Caudate nucleus (tissue), 63 donors: ENCODE measurements at places on chromosomes 13 and 19.
A peak's percentile ranks its signal among the peaks of the same experiment; 100 is the strongest.

DNA sequence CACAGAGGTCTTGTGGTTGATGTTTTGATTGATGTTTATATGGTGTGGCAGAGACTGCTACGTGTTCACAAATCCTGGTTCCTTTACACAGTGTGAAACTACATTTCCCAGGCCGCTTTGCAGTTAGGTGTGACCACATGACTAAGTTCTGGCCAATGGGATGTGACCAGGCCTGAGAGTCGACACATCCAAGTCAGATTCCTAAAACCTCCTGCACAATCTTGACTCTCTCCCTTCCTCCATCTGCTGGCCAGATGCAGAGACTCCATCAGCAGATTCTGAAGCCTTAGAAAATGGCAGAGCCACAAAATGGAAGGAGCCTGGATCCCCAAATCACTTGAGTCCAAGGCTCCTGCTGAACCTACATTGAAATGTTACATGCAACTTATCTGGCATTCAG lies 12.6 kb downstream of the CD37 start:
- no peak for DNase-seq

GRCh38 chr13:112118451-112119064 lies 51.6 kb downstream of the SOX1 start:
- DNase-seq = no peak

- DNase-seq = no peak
These were observed 43.9 kb upstream of the ZNF724 start for GRCh38 chr19:23294141-23294540.

GRCh38 chr19:12015015-12015752 lies 20.3 kb downstream of the ZNF433 start:
- no peak for DNase-seq

GRCh38 chr19:46404055-46404752 lies 9.2 kb downstream of the CCDC8 start:
- DNase-seq = no peak

- DNase-seq = no peak
These were observed 35.3 kb downstream of the RGCC start for GRCh38 chr13:41492432-41493260.

DNA sequence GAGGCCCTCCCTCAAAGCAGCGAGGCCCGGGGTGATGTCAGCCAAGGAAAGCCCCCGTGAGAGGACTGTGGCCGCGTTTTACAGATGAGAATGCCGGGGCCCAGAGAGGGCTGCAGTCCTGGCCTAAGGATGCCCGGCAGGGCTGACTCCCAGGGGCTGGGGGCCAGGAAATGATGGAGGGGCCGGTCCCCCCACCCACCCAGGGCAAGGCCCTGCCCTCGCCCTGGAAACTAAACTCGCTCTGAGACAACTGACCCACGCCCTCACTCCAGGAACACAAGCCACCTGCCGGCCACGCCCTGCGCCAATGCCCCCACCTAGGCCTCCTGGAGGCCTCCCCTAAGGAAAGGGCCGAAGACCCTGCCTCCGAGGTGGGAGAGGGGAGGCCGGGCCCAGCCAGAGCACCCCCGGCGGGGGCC lies 7.2 kb downstream of the ZBTB7A start:
- no peak for DNase-seq

- no peak for DNase-seq
These were observed 17.2 kb upstream of the RAB8A start for GRCh38 chr19:16094360-16095070.

DNA sequence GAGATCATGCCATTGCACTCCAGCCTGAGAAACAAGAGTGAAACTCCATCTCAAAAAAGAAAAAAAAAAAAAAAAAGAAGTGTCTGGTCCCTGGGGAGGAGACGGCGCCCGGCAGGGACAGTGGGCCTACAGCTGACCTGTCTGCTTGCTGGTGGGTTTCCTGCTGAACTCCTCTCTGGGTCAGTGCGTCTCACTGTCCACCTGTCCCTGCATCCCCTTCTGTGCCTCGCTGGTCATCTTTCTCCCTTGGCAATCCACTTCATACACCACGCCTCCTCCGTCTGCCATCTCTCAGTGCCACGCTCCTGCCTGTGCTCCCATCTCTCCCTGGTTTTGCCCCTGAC lies 63.4 kb downstream of the ACSBG2 start:
- no peak for DNase-seq

DNA sequence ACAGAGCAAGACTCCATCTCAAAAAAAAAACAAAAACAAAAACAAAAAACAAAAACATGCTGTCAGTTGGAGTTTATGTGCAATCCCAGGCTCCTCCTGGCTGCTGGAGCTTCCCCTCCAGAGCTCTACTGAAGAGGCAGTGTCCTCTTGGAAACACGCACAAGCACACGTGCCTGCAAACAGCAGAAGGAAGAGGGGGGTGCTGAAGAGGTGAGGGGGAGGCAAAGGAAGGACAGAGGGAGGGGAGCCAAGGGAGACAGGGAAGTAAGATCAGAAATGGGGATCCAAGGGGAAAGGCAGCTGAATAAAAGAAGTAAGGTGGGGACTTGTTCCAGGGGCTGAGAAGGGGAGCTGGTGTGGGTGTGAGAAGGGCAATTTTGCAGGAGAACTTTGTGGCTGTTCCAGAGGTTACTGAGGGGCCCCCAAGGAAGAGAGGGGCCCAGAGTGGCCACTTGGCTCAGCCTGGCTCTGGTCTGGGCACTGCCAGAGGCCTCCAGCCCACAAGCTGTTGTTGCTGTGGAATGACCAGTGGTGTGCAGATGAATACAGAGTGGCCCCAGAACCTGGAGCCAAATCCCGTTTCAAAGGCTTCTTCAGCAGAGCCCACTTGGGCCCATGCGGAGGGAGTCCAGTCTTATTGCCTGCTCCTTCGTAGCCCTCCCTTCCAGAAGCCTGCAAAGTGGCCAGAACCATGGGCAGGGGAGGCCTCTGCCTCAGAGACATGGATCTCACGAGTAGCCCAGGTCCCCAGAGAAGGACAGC lies 34.4 kb downstream of the LYL1 start:
- peak; percentile 33 for DNase-seq

- no peak for DNase-seq
These were observed at the start of gene DOCK6 for GRCh38 chr19:11261971-11262839. Gene DOCK6, minus strand, starts transcription at chr19:11262524. Its CDS starts 84 bp downstream, at chr19:11262440.

- no peak for DNase-seq
These were observed 55.2 kb downstream of the CCDC70 start for GRCh38 chr13:51916962-51917361.

DNA sequence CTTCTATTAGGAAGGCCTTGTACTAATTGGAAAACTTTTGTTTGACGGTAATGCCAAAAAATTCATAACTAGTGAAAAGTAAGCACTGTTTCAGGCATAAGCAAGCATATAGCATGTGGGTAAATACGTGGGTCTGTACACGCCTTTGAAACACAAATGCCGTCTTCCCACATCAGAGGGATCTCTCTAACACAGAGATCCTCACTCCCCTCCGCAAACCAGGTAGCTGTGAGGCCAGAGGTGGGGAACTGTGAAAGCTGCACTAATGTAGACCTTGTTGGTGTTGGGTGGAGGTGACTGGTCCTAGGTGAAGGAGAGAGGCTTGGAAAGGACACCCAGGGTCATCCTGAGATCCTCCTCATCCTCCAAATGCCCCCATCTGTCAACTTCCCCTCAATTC lies 16.0 kb upstream of the POU2F2 start:
- no peak for DNase-seq

DNA sequence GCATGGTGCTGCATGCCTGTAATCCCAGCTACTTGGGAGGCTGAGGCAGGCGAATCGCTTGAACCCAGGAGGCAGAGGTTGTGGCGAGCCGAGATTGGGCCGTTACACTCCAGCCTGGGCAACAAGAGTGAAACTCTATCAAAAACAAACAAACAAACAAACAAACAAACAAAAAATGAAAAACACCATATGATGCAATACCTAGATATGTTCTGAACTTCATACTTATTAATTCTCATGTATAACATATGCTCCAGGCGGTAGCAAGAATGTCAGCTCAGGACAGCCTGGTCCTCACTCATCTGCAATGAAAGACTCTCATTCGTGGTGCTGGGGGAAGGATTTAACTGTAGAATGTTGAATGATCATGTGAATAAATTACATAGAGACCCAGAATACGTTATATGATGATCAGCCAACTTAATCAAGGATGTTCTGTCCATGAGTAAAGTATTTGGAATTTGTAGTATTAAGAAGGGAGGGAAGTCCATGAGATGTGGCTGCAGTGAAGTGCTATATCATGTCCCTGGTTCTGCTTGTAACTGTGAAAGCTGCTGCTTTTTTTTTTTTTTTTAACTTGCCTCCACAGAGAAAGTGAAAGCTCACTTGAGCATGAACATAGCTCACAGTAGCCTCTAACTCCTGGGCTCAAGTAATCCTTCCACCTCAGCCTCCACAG lies 206.8 kb downstream of the UQCRFS1 start:
- DNase-seq = no peak

DNA sequence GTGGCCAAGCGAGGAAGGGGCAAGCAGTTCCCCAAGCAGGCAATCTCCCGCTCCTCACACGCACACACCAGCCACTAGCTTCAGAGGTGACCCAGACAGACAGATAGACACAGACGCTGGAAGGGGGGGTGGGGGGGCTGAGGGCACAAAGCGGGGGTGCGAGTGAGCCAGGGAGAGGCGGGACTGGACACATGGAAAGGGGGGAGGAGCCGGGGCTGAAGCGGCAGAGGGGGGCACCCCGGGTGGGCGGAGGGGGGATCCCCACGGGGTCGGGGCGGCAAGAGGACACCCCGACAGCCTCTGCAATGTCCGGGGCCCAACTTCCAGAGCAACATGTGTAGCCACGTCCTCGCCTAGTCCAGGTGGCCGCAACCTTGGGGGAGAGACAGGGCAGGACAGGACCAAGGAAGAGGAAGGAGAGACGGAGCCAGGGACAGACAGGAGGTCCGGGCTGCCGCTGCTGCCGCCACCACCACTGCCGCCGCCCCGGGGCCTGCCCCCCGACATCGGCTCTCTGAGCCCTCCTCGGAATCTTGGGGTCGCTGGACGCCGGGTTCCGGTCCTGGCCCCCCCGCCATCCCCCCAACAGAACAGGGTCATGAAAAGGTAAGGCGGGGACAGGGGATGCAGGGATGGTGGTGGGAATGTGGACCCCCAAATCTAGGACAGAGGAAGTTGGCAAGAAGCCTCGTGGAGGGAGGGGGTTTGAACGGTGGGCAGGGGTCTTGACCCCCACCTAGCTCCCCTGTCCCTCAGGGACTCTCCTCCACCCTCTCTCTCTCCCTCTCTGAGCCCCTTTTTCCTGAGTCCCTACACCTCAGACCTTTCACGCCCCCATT lies 1.1 kb downstream of the GRIN2D start:
- no peak for DNase-seq

GRCh38 chr19:10740798-10741197 lies 22.9 kb downstream of the DNM2 start:
- DNase-seq = no peak
